Calu3 (cell line): ENCODE measurements at places on chromosomes 1 and 21. TPM values are rescaled to one million over a fixed set of nuclear protein-coding genes. Genes with fewer than 3 reads are reported as not detected.

Gene HPCAL4
- not detected in 2 replicates for total RNA-seq

Gene PRDX1
- total RNA-seq = 686 and 744 TPM in 2 replicates

- no peaks in the 10 kb centered on the region for H3K27me3 ChIP-seq
- H3K4me1 ChIP-seq = peaks cover 14% of the 10 kb centered on the region
- no peak for DNase-seq
- no peak overlapping the region for H3K4me3 ChIP-seq
- H3K27ac ChIP-seq = no peak overlapping the region
These were observed 3.8 kb downstream of the CELSR2 start for GRCh38 chr1:109252893-109253802.

DNA sequence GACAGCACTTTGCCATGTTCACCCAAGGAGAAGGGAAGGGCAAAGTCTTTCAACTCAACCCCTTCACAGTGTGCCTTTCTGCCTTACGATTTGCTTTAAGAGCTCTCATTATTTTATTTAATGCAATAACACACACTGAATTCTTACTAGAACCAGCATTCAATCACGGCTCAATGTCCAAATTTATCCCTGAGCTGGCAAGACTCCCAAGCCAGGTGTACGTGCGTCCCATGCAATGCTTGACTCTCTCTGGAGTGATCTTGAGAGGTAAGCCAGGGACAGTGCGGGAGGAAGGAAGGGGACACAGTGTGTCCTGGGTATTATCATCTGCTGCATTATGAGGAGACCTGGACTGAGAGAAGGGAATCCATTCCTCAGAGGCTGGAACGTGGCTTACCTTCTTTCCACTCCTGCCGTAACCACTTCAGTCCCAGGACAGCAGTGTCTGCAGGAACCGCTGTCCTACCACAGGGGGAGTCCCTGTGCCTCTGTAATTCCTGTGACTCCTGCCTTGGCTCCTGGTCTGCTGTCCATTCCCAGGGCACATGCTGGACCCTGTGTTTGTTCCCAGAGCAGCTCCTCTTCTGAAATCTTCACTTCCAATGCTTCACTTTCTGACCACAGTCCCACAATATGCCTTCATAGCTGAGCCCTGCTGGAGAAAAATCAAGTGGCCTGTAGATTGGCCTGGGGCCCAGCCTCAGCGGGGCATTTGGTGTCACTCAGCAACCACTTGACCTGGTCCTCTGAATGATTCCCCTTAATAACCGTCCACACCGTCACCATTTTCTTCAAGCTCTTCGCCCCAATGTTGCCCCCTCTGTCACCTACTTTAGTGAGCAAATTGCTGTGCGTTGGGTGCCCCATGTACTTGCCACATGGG is 28.6 kb upstream of the STUM start:
- H3K4me3 ChIP-seq = no peak overlapping the region
- DNase-seq = no peak
- H3K4me1 ChIP-seq = no peaks in the 10 kb centered on the region
- H3K27ac ChIP-seq = no peak overlapping the region
- H3K36me3 ChIP-seq = no peaks in the 10 kb centered on the region

- no peak overlapping the region for H3K27ac ChIP-seq
- DNase-seq = no peak
- no peak overlapping the region for H3K4me3 ChIP-seq
- no peaks in the 10 kb centered on the region for H3K4me1 ChIP-seq
These were observed 252.3 kb downstream of the BRINP2 start for GRCh38 chr1:177423090-177423489.
